ENCODE measurements at places on chromosomes 2 and 18.

DNA sequence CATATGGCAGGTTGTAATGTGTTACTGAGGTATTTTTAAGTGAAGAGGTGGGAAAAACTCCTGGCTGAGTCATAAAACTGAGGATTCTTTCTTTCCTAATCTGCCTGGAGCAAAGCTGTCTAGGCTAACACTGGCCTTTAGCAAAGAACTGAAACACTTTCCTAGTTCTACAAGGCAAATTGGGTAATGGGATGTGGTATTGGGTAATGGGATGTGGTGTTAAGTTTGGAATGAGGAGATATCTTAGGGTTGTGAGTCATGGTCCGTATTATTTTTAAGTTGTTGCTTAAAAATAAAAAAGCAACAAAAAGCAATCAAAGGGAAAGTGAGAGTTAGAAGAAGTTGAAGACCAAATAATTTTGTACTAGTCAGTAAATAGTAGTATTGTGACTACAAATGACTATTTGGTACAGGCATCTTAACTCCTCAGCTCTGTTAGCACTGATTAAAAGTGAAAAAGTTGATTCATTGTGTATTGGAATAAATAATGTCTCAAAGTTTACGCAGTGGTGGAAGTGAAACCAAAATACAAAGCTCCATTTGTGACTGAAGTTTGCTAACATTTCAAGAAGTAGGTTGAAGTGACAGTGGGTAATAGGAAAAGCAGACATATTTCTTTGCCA lies 216.8 kb downstream of the CAMKMT start:
- DNase-seq, result no peak

DNA sequence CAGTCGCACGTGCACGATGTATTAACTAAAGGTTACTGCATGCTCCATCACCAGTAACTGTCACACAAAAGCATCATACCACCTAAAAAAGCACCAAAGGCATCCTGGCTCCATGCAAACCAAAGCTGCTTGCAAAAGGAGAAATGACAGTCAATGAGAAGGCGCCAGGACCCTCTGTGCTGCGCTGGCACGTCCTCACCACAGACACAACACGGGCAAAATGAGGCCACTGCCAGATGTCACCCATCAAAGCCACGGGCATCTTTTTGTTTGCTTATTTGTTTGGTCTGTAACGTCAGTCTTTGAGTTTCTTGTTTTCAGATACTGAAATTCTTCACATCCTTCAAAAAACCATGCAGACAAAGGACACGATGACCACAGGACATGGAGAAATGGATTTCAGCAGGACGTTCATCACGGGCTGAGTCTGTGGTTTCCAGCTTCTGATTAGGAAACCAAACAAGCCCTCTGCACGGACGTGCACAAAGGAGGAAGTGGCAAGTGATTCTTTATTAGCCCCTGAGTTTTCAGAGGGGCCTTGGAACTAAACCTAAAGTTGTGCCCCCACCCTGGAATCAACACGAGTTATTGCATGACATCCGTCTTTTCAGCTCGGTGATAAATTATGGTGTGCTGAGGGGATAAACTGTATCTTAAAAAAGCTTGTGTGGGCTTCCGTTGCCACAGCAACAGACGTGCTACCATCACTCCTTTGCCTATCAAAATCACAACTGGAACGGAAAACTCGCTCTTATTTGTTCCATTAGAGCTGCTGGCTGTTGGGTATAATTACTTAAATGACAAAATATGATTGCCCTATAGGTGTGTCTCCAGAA lies 181.8 kb downstream of the EIPR1 start:
- no peak for DNase-seq

GRCh38 chr18:47420130-47420529 lies 168.7 kb upstream of the SKOR2 start:
- DNase-seq, result no peak

DNA sequence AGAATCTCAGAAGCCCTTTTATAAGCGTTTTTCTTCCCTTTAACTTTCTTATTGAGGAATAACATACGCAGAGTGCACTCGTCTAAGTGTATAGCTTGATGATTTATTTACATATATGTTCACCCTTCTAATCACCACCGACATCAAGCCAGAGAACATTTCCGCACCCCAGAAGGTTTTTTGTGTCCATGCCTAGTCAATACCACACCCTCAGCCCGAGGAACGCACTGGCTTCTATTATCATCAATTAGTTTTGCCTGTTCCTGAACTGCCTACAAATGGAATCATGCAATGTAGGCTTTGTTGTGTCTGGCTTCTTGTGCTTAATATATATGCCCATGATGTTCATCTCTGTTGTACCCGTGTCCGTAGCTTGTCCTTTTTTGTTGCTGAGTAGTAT lies 27.7 kb downstream of the SDC1 start:
- DNase-seq, result no peak

- peak; percentile 27 for DNase-seq
These were observed 71.4 kb upstream of the MBOAT2 start for GRCh38 chr2:9074930-9075329.

DNA sequence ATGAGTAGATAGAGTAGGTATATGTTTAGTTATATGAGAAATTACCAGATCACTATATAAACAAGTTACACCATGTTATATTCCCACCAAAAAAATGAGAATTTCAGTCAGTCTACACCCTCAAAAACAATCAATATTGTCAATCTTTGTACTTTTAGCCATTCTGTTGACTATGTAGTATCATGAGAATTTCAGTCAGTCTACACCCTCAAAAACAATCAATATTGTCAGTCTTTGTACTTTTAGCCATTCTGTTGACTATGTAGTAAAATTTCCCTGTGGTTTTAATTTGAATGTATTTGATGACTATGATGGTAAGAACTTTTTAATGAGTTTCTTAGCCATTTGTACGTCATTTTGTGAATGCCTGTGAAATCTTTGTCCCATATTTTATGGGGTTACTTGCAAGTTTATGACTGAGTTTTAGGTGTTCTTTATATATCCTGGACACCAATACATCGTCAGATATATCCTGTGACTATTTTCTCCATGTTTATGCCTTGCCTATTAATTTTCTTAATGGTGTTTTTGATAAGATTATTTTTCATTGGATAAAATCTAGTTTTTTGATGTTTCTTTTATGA lies 528.4 kb upstream of the SPHKAP start:
- no peak for DNase-seq

GRCh38 chr18:70365361-70365760 lies 76.5 kb downstream of the SOCS6 start:
- no peak for DNase-seq

Measured in NCI-H2107 (cell line).